Uterus (tissue), 4 donors: ENCODE measurements at places on chromosomes 12 and 14. TPM values are rescaled to one million over a fixed set of nuclear protein-coding genes. Genes with fewer than 3 reads are reported as not detected.

Gene MGST1
- total RNA-seq: 4.6 TPM

Gene SERPINA3
- total RNA-seq: 31.6 TPM

Gene GLI1
- not detected for total RNA-seq

- H3K27ac ChIP-seq: peak overlapping the region; percentile 73
- no peaks in the 10 kb centered on the region for H3K27me3 ChIP-seq
- H3K4me3 ChIP-seq: no peak overlapping the region
- no peak for DNase-seq
Observed at GRCh38 chr14:92538412-92538985, 24.9 kb downstream of the RIN3 start.

DNA sequence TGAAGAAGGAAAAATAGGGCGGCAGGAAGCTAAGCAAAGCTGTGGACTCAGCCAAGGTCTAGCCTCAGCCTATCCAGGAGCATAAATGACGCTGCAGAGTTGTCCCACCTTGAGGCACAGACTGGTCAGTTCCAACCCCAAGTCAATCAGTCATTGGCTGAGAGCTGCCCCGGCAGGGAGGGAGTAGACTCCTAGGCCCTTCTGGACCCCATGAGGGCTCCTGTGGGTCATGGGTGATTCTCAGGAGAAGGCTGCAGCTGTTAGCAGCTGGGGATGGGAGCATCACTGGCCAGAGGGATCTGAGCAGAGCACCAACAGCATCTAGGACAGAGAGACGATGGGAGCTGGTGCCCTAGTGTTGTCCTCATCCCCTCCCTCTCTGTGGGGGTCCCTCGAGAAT, 51.8 kb upstream of the ESRRB start:
- H3K4me3 ChIP-seq: no peak overlapping the region
- no peak for DNase-seq
- no peaks in the 10 kb centered on the region for H3K27me3 ChIP-seq
- H3K36me3 ChIP-seq: no peaks in the 10 kb centered on the region

DNA sequence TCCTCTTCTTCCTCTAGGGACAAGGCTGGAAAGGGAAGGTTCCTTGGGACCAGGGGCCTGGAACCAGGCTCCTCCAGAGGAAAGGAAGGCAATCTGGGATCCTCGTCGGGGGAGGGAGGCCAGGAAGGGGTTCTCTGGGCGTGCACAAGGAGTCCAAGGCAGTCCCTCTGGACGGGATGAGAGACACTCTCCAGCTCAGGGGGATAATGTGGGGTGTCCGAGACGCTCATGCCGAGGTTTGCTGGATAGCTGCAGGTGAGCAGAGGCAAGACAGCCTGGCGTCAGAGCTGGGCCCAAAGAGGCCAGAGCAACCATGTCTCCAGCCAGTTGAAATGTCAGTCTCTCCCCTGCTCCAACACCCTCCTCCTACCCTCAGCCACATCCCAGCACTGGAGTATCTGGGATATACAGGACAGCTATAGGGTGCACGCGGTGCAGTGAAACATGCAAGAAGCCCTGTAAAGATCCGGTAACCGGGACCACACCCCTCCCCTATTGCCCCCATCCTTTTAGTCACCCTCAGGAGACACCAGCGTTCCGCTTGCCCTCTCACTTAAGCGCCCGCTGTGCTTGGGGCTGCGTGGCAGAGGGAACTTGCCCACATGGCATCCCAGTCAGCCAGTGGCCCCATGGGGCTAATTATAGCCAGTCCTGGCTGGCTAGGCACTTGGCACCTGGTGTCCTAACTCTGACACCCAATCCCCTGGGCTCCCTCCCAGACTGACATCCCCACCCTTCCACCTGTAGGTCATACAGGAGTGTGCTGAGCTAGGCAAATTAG, at the start of gene KLHL33:
Gene KLHL33 (minus strand): TSS at position 585 of the 781 bp plus-strand sequence. CDS start 355 bp downstream, at position 230.
- H3K4me1 ChIP-seq: no peaks in the 10 kb centered on the region
- peak within 1 kb of the TSS; percentile 28 for H3K4me3 ChIP-seq
- peak within 1 kb of the TSS; percentile 69 for H3K27ac ChIP-seq
- no peaks in the 10 kb centered on the region for H3K27me3 ChIP-seq
- peak; percentile 22 for DNase-seq

DNA sequence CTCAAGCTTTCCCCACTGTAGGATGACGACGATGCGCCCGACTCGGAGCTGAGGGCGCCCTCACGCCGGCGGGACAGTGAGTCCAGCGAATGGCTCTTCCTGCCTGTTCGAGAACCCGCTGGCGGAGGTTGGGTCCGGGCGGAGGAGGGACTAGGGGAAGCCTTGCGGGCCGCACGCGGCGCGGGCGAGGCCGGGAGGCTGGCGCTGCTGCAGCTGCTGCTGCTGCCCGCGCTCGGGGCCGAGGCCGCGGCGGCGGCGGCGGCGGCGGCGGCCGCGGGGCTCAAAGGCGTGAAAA, 1.9 kb downstream of the CCDC177 start:
- no peaks in the 10 kb centered on the region for H3K36me3 ChIP-seq
- DNase-seq: no peak
- H3K27me3 ChIP-seq: peaks cover 24% of the 10 kb centered on the region
- no peak overlapping the region for H3K4me3 ChIP-seq

DNA sequence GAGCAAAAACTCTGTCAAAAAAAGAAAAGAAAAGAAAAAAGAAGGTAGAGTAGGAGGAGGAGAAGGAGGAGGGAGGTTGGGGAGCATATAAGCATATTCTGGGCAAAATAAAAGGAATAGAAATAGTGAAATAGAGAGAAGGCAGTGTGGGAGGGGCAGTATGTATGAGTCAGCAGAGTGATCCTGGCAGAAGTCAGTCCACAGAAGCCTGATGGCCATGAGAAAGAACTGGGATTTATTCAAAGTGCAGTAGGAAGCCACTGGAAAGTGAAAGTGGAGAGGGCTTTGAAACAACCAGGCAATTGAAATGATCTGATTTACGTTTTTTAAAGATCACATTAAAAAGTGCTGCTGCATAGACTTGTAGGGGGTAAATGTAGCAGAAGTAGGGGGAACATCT, 368.6 kb upstream of the USP15 start:
- no peaks in the 10 kb centered on the region for H3K36me3 ChIP-seq
- H3K27ac ChIP-seq: no peak overlapping the region
- no peaks in the 10 kb centered on the region for H3K4me1 ChIP-seq
- DNase-seq: no peak
- no peak overlapping the region for H3K4me3 ChIP-seq
- H3K27me3 ChIP-seq: no peaks in the 10 kb centered on the region

DNA sequence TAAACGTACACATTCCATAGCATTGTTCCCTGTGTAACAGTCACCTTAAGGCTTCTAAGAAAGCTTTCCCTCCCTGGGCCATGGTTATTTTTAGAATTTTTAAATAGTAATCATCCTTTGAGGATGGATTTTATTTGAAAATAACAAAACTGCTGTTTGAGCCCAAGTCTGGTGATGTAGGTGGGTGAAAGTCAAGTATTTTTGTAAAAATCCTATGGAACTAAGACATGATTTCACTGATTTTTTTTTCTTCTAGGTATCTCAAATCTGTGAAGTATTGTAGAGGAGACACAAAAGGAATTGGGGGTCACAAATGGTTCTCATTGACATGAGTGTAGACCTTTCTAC, 1.4 kb downstream of the ISCU start:
- peak overlapping the region; percentile 87 for H3K27ac ChIP-seq
- DNase-seq: no peak
- no peaks in the 10 kb centered on the region for H3K36me3 ChIP-seq

DNA sequence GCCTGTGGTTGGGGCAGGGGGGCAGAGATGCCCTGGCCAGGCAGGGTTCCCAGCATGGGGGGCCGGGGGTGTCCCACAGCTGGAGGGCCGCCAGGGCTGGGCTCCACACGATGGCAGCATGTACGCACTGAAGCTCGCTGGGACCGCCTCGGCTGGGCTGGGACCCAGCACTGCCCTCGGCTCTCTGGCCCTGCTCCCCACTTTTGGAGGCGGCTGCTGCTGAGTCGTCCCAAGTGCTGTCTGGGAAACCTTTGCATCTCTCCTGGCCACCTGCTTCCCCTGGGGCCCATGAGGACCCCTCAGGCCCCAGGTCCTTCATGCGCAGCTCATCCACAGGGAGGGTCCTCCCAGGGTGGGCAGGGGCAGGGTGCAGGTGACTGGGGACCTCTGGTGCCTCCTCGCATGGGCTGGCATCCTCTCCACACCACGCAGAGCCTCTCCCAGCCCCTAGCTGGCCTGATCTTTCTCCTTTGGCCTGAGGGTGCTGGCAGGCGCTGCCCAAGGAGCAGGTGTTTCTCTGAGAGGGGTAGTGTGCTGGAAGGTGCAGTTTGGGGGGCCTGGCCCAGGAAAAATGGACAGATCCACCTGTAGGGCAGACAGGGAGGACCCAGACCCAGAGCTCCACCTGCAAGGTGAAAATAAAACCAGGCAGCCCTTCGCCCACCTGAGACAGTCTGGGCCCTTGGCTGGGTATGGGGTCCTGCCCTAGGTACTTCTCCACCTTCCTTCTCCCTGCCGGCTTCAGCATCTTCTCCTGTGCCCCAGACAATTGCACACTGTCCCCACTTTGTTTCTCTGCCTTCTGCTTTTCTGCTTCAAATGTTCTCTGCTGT, 46.9 kb downstream of the DLK1 start:
- H3K4me1 ChIP-seq: no peaks in the 10 kb centered on the region
- H3K27me3 ChIP-seq: no peaks in the 10 kb centered on the region
- H3K4me3 ChIP-seq: no peak overlapping the region
- no peak overlapping the region for H3K27ac ChIP-seq
- no peaks in the 10 kb centered on the region for H3K36me3 ChIP-seq

GRCh38 chr14:69643430-69644200, 32.2 kb downstream of the SUSD6 start:
- H3K27me3 ChIP-seq: no peaks in the 10 kb centered on the region
- peaks cover 6% of the 10 kb centered on the region for H3K4me1 ChIP-seq
- no peak overlapping the region for H3K4me3 ChIP-seq
- peak; percentile 56 for DNase-seq
- no peak overlapping the region for H3K27ac ChIP-seq

DNA sequence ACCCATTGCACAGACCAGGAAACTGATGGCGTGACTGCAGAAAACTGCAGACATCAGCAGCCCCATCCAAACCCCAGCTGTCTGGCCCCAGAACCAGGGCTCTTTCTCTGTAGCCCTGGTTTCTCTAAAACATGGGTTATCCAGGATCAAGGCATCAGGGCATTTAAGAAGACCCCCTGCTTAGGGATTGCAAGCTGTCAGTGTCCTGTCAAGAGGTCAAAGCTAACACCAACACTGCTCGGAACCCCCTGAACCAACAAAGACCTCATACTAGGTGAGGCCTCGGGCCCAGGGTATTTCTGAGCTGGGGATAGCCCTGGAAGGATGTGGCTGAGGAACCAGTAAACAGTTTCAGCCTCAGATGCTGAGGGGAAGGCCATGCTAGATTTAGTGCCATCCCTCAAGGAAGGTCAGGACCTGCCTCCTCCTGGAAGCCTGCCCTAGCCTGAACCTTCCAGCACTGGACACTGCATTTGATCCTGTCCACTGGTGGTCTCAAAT, 39.2 kb downstream of the BCL11B start:
- H3K4me3 ChIP-seq: no peak overlapping the region
- no peaks in the 10 kb centered on the region for H3K36me3 ChIP-seq
- no peak overlapping the region for H3K27ac ChIP-seq
- no peak for DNase-seq

DNA sequence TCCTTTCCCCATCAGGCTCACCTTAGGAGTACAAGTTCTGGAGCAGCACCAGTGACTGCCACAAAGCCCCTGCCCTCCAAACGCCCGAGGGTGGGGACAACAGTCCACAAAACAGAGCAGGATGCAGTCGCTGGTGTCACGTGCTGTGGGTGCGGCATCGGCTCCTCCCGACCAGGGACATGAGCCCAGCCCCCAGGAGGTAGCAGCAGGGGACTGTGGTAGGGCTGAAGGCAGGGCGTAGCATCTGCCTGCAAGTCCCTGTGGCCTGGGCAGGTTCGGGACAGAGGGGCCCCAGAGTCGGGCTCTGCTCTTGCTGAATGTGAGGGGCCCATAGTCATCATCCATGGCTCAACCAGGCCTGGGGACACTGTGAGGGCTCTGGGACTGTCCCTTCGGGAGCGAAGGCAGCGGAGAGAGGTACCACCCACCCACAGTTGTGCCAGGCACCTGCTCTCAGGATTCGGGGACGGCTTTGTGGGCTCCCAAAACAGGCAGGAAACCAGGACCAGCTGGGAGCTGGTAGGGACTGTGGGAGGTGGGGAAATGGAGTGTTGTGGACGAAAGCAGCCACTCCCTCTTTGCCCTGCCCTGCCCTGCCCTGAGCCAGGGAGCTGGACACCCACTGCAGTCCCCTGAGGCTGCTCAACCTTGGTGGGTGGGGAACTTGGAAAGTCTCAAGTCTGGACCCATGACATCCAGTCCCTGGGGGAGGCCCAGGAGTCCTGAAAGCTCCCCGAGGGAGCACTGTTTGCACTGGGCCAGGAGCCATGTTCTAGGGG, 30.7 kb downstream of the FBRSL1 start:
- no peaks in the 10 kb centered on the region for H3K36me3 ChIP-seq
- no peaks in the 10 kb centered on the region for H3K4me1 ChIP-seq
- H3K27me3 ChIP-seq: no peaks in the 10 kb centered on the region
- H3K4me3 ChIP-seq: no peak overlapping the region
- no peak for DNase-seq

- H3K4me1 ChIP-seq: peaks cover 3% of the 10 kb centered on the region
- H3K27ac ChIP-seq: no peak overlapping the region
- no peaks in the 10 kb centered on the region for H3K36me3 ChIP-seq
- no peak overlapping the region for H3K4me3 ChIP-seq
- no peak for DNase-seq
Observed at GRCh38 chr12:112908548-112908947, 1.8 kb downstream of the OAS1 start.

- H3K4me1 ChIP-seq: no peaks in the 10 kb centered on the region
- H3K36me3 ChIP-seq: no peaks in the 10 kb centered on the region
- DNase-seq: no peak
Observed at GRCh38 chr12:101889211-101889752, 11.9 kb downstream of the DRAM1 start.

DNA sequence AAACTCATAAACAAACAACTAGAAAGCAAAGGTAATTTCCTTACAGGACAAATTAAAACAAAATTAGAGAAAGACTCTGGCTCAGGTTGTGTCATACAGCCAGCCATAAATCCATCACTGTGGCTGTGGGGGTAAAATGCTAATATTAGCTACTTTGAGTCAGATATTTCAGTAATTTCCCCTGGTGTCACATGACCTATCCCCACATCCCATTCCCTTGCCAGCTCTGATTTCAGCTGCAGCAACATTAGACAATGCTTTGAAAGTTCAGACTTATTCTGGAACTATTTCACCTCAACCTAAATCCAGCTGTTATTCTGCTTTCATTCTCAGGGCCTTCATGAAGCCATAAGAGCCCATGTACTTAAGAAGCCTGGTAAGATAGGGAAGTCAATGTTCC, 55.3 kb downstream of the RPL10L start:
- no peaks in the 10 kb centered on the region for H3K27me3 ChIP-seq
- H3K4me1 ChIP-seq: no peaks in the 10 kb centered on the region
- no peak overlapping the region for H3K27ac ChIP-seq
- no peak for DNase-seq
